ENCODE measurements at places on chromosomes 3 and 15.

GRCh38 chr15:83379579-83379959 lies 67.6 kb upstream of the SH3GL3 start:
- no peak for DNase-seq

GRCh38 chr15:67556976-67557570 lies 14.6 kb downstream of the MAP2K5 start:
- DNase-seq, result no peak

GRCh38 chr3:161084277-161084676 lies 20.9 kb downstream of the B3GALNT1 start:
- no peak for DNase-seq

GRCh38 chr3:170863816-170864215 lies 6.2 kb downstream of the RPL22L1 start:
- no peak for DNase-seq

GRCh38 chr3:152243301-152243711 lies 25.4 kb upstream of the MBNL1 start:
- DNase-seq, result no peak
